ENCODE measurements at places on chromosomes 13 and 19.
A peak's percentile ranks its signal among the peaks of the same experiment; 100 is the strongest.

DNA sequence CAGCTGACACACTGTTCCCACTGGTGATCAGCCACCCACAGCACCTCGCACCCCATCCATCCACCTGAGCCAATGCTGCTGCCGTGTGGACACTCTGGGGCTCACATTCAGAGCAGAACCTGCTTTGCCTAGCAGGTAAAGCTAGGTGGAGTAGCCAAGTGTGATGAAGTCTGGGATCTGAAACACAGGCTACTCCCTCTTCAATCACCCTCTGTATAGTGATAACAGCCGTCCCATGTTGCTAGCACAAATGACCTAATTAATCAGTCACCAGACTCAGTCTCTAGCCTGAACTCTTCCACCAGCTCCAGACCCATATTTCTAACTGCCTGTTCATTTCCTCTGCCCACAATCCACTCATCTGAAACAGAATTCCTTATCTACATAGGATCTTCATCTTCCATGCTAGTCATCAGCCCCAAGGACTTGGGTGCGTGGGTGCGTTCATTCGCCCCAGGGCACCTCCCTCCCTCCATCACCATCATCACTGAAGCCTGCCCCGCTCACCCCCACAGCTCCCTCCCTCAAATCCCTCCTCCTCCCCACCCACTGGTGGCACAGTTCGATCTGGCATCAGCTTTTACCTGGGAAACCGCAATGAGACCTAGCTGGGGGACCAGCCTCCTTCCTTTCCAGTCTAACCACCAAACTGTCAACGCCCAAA is 19.8 kb downstream of the STK24 start:
- no peak for DNase-seq

DNA sequence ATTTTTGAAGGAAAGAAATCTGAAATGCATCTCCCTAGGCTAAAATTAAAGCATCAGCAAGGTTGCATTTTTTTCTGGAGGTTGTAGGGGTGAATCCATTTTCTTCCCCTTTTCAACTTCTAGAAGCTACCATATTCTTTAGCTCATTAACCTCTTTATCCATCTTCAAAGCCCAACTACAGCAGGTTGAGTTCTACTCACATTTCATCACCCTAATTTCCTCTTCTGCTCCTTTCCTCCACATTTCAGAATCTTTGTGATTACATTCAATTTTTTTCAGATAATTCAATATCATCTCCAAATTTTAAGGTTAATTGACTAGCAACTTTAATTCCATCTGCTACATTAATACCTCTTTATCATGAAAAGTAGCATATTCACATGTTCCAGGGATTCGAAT is 2655.7 kb upstream of the PCDH20 start:
- no peak for DNase-seq

DNA sequence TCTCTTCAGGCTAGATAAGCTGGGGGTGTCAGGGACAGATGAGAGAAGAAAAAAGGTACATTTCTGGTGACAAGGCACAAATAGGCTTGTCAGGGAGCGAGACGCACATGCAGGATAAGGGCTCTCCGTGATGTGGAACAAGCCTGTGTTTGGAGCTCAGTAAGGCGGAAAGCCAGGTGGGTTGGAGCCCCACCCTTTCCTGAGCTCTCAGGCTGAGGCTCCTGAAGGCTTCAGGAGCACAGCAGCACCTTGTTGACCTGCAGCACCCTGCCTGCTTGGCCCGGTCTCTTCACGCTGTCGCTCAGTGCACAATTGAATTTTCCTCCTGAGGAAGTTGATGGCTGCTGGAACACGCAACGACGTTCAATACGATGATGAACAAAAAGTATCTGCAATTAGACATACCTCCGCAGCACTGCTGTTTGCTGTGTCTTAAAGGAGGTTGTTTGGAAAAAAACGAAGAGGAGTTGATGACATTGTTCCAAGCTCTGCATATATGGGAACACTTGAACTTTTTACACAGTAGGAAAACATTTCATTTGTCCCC is 29.3 kb downstream of the SERP2 start:
- DNase-seq: no peak

DNA sequence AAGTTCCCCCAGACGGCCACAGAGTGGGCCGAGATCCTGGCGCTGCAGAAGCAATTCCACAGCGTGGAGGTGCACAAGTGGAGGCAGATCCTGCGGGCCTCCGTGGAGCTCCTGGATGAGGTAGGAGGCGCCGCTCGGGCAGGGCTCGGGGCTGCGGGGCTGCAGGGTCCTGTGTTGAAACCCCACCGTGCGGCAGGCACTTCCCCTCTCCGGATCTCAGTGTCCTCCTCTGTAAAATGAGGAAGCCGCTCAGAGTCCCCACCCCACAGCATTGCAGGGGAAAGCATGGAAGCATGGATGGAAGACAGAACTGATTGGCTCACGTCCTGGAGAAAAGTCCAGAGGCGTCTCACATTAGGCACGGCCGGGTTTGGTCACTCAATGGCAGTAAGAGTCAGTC is 6.8 kb upstream of the SCN1B start:
- DNase-seq: no peak

- peak; percentile 69 for DNase-seq
These were observed 116.2 kb downstream of the TBC1D4 start for GRCh38 chr13:75365724-75366173.

GRCh38 chr13:27086599-27087265 is 84.9 kb downstream of the USP12 start:
- DNase-seq: no peak

GRCh38 chr19:54229146-54229545 is 6.3 kb upstream of the LILRB3 start:
- DNase-seq: no peak

DNA sequence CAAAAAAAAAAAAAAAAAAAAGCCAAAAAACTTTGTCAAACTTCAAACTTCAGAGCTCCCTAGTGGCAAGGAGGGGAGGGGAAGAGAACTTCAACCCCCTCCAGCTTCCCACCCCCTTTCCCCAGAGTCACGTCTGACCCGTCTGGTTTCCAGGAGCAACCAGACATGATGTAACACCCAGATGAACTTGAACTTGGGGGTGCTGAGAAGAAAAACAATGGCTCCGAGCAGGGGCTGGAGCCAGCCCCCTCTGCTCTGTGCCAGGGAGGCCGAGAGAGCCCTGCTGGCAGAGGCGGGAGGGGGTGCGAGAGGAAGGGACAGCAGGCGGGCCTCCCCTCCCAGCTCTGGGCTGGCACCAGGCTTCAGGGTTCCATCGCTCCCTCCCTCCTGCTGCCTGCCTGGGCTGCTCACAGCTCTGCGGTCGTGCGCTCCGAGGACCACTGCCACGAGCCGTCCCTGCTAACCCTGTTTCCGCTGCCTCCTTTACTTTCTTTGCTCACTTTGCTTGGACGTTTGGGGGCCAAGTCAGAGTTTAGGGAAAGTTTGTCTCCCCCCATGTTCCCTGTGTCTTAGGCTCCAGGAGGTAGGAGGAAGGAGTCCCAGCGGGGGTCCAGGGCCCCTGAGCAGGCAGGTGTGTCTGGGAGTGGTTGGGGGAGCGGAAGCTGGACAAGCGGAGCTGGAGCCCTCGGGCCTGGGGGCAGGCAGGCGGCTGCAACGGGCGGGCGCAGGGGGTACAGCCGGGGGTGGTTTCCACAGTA is 11.1 kb downstream of the LYL1 start:
- no peak for DNase-seq

DNA sequence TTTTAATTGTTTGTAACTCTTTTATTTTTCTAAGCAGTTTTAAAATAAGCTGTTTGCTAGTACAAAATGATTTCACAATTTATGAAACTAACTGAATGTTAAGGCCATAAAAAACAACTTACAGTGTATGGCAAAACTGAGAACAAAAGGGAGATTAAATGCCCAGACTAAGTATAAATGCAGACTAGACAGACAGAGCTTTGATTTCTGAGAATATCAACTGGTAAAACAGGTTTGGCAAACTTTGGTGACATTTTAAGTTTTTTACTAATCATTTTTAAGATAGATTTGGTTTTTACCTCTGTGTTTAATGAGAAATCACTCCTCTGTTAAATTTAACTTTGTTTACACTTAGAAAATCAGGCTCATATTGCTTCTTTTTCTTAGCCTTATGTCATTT is 127.5 kb upstream of the KLF5 start:
- no peak for DNase-seq

GRCh38 chr13:31887286-31887685 is 144.3 kb upstream of the FRY start:
- no peak for DNase-seq

DNA sequence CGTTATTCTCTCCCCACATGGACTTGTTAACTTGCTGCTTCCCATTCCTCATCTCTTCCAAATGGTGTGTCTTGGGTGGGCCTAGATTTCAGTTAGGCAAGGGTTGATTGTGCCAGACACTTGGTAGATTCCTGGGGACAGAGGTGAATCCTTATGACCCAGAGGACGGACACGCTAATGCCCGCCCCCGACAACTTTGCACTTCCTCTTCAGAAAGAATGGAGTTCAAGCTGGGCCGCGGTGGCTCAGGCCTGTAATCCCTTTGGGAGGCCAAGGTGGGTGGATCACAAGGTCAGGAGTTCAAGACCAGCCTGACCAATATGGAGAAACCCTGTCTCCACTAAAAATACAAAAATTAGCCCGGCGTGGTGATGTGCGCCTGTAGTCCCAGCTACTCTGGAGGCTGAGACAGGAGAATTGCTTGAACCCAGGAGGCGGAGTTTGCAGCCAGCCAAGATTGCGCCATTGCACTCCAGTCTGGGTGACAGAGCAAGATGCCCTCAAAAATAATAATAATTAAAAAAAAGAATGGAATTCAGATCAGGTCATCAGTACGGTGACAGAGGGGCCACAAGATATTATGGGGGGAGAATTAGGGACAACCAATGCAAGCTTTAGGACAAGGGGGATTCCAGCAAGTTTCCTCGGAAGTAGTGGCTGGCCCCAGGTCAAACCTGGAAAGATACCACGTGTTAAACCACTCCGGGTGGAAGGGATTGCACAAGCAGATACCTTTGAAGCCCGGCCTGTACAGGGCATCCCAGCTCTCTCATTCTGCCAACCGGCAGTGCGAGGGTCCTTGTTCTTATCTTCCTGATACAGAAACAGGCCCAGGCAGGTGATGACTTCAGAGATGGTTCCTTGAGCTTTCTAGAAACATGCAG is 2.7 kb downstream of the MYO9B start:
- peak; percentile 49 for DNase-seq

DNA sequence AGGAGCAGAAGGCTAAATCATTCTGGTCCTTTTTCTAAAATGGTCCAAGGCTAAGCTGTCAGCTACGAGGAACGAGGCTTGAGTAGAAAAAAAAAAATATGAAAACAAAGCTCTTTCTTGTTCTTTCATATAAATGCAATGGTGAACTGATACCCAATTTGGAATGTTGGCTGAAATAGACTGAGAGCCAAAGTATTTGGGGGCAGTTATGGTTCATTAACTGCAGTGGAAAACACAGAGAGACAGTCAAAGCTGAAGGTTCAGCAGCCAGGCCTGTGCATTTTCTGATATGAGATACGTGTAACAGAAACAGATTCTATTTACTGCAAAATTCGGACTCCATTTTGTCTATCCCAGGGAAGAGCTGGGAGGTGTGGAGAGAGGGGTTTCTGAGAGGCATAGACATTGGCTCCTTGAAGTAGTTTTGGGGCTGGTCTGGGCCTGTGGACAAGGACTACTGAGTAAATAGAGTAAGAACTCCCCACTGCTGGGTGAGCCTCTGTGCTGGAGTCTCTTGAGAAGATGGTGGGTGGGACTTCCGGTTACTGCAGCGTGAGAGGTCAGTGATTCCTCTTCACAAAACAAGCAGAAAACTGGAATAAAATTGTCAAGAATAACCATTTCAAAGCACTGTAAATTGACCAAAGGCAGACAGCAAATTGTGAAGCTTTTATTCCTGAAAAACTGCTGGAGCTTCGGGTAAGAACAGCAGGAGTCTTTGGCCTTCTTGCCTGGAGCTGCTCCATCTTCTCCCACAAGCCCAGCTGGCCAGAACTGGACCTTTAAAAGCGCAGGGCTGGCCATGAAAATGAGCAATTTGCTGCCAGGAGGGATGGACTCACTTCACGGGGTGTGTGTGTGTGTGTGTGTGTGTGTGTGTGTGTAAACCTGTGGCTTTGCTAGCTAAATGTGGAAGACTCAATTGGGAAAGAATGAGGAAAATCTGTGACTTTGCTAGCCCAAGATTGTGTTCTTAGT is 43.1 kb upstream of the CNMD start:
- no peak for DNase-seq

DNA sequence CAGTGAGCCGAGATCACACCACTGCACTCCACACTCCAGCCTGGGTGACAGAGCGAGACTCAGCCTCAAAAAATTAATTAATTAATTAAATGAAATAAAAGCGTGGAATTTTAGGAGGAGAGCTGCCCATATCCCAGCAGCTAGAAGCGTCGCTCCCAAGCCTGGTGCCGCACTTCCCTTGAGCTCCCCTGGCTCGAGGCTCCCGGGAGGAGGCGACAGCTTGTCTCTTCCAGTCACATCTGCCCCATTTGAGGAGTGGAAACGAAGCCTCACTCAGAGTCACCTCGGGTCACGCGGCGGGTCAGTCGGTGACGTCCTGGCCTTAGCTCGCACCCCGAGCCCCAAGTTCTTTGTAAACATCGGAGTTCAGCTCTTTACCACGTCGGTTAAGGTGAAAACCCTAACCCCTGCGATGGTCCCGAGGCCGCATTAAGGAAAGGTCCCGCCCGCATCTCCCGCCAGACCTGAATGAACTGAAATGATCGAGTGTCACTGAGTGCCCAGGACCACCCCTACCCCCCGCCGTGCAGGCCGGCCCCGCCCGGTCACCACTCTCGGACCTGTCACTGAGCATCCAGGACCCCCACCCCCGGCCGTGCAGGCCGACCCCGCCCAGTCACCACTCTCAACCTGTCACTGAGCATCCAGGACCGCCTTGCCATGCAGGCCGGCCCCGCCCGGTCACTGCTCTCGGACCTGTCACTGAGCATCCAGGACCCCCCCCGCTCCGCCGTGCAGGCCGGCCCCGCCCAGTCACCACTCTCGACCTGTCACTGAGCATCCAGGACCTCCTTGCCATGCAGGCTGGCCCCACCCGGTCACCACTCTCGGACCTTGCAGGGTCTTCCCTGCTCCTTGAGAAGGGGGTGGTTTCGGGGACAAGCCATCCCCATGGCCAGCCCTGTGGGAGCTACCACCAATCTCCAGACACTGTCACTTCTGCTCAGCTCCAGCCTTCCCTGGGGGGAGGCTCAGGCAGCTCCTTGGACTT is 176.9 kb downstream of the KDM4B start:
- DNase-seq: no peak

DNA sequence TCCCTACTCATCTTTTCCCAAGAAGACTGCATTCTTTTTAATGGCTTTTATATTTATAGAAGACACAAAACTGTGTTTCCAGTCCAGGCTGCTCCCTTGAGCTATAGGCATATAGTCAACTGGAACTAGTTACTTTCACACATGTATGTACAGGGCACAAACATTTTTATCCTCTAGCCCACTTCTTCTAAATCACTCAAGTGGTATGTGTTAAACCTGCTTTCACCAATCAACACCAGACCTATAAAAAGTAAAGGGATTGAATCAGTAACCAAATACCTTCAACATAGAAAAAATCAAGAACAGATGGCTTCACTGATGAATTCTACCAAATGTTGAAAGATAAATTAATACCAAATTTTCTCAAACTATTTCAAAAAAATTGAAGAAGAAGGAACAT is 584.2 kb upstream of the SLITRK1 start:
- DNase-seq: no peak

All from MCF 10A (cell line).